ENCODE measurements at places on chromosomes 6 and 20. TPM values are rescaled to one million over a fixed set of nuclear protein-coding genes. Genes with fewer than 3 reads are reported as not detected.

Gene AK9
- 8.2 TPM for polyA plus RNA-seq

Gene SLC44A4
- polyA plus RNA-seq = 0.47 TPM

Gene MYH7B
- 480 TPM for polyA plus RNA-seq

Gene ADGRF1
- polyA plus RNA-seq = 0.25 TPM

Gene MAP3K7
- polyA plus RNA-seq = 34.5 TPM

Gene THBS2
- 42.5 TPM for polyA plus RNA-seq

Gene PNLDC1
- polyA plus RNA-seq = 0.13 TPM

Gene SLC17A3
- not detected for polyA plus RNA-seq

Gene UBE2C
- not detected for polyA plus RNA-seq

Gene ADAM33
- polyA plus RNA-seq = not detected

Gene MOXD1
- polyA plus RNA-seq = 17.0 TPM

Gene OOEP
- polyA plus RNA-seq = not detected

Gene PTCHD4
- 0.78 TPM for polyA plus RNA-seq

Gene GMEB2
- polyA plus RNA-seq = 11.0 TPM

Gene GPR6
- polyA plus RNA-seq = not detected

Gene CALHM4
- polyA plus RNA-seq = not detected

Gene C6orf58
- polyA plus RNA-seq = 0.59 TPM

Gene PDE10A
- 9.4 TPM for polyA plus RNA-seq

Gene PRSS16
- polyA plus RNA-seq = not detected

Gene MTRF1L
- polyA plus RNA-seq = 24.8 TPM

Gene HRH3
- 2.2 TPM for polyA plus RNA-seq

Gene TNXB
- not detected for polyA plus RNA-seq

Gene EEF1A2
- 450 TPM for polyA plus RNA-seq

Gene LTB
- not detected for polyA plus RNA-seq

Gene FOXC1
- 2.1 TPM for polyA plus RNA-seq

Gene ZC3H12D
- polyA plus RNA-seq = 0.10 TPM

Gene SAMD5
- 2.3 TPM for polyA plus RNA-seq

Gene HLA-DOB
- not detected for polyA plus RNA-seq

All from muscle of arm (tissue), 14 donors.